ENCODE measurements at places on chromosomes 2 and 18.

DNA sequence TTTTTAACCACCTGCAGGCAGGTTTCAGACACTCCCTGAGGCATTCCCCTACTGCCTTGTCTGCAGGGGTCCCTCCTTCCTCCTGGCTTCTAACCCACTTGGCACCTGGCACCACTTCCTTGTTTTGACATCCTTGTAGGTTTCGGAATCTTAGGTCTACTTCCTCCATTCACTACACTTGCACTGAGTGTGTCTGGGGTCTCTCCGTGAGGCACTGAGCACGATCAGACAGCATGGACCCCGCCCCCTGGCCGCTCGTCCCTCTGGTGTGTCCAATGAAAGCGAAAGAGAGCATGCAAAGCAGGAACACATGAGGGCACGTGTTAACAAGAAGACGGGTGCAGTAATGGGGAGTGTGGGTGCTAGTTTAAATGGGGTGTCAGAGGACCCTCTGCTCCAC, 63.8 kb downstream of the HAUS1 start:
- no peak for DNase-seq

DNA sequence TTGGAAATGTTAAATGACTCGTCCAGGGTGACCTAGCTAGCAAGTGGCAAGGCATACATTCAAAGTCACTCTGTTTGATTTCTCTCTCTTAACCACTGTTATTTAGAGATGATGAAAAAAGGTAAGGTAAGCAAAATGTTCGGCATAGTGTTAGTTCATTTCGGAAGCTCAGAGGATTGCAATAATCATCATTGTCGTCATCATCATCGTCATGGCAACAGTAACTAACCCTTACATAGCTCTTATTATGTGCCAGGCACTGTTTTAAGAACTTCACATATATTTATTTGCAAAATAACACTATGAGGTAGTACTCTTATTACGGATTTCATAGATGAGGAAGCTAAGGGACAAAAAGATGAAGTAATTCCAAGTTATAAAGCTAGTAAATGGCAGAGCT, 292.7 kb upstream of the CXCR4 start:
- no peak for DNase-seq

DNA sequence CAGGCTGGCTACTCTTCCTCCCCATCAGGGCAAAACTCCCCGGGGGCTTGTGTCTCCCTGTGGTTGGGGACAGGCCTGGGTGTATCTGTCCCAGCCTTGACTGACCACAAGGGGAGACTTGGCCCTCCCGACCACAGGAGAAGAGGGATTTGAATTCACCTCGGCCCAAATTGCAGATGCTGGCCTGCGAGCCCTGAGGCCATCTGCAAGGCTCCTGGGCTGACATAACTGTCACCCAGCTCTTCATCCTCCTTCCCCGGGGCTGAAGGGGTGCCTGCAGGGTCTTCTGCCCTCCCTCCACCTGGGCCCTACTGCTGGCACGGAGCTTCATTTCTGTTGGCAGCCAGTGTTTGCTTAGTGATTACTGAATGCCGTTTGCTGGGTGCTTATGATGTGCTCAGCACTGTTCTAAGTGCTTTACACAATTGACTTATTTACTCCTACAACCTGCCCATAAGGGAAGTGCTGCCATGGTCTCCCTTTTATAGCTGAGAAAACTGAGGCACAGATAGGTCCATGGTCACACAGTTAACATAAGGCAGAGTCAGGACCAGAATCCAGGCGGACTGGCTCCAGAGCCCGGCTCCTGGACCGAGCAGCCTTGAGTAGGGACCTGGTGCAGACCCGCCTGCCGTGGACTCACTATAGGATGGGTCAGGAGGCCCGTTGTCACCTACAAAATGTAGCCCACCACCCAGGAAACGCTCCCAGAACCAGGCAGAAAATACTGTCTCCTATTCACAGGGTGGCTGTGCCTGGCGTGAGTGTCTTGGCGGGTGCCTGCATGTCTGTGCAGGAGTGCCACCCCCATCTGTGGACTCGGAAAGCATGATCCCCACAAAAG, 18.9 kb downstream of the STEAP3 start:
- DNase-seq, result no peak

DNA sequence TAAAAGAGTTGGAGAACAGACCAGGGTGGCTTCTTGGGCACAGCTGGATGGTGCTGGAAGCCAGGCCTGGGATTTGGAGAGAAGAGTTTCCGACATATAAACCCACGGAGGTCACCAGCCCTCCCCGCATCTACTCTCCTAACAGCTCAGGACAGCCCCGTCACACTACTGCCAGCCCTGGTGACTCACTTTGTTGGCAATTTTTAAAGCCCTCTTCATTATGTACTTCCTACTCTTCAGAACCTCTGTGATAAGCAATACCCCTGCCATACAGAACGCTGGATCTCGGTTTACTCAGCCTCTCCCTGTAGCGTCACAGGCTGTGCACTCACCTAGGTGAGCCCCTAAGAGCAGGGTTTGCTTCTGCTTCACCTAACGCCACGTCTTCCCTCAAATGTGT, 48.1 kb downstream of the ID2 start:
- no peak for DNase-seq

DNA sequence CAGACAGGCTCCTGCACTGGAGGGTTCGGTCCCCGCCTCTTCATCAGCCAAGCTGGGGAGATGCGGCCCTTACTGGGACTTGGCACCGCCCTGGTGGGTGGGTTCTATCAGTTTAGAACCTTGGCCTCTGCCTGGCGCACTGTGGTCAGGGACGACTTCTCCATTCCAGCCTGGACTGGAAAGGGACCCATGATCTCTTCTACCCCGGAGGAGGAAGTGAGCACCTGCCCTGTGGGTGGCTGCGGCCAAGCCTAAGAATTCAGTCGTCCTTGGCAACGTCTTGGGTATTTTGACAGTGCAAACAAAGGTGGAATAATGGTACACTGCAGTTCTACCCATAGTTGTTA, 106.9 kb upstream of the CD302 start:
- DNase-seq, result no peak

DNA sequence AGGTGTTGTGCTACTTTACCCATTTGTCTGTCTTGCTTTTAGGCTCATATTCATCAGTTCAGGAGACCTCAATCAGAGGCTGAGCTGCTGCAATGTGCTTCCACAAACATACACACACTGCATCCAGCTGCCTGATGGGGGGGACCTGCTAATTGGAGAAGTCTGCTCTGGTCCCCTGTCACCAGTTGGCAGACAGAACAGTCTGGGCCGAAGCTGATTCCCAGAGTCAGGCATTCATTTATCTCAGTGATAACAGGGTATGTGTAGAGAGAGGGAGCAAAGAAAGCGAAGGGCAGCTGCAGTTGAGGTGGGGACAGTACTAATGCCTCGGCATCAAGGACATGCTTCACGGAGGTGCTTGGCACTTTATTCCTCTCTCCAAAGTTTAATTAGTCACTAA, 584.3 kb upstream of the PIK3C3 start:
- no peak for DNase-seq

- DNase-seq, result no peak
Measured at GRCh38 chr2:10775021-10775780, 37.4 kb downstream of the PDIA6 start.

GRCh38 chr2:38432820-38433606, 55.9 kb upstream of the ATL2 start:
- no peak for DNase-seq

GRCh38 chr2:134573724-134574123, 145.1 kb downstream of the TMEM163 start:
- no peak for DNase-seq

GRCh38 chr2:174846941-174847938, 83.0 kb upstream of the CHRNA1 start:
- DNase-seq, result no peak

DNA sequence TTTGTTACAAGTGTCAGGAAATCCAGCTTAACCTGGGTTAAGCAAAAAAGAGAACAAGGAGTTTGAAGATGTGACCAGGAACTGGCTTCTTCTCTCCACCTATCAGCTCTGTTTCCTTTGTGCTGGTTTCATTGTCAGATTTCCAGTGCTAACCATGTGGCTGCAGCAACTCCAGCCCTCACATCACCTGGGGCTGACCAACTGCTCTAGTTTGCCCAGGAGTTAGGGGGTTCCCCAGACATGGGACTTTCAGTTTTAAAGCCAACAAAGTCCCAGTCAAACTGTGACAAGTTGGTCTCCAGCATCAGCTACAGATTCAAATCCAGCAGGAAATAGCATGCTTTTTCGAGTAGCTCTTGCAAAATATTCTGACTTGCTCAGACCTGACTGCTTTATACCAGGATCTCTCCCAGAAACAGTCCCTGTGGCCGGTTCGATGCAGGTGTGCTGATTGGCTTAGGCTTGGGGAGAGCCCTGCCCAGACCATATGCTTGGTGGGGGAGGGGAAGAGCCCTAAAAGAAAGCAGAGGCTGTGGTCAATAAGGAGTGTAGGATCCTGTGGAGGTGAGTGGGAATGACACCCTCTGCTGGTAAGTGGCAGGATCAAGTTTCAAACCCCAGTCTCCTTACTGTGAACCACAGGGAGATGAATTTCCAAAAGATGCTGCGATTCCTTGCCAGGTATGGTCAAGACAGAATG, 49.5 kb downstream of the KCNE4 start:
- no peak for DNase-seq

- no peak for DNase-seq
Measured at GRCh38 chr2:231597014-231597611, 4.4 kb downstream of the TEX44 start.

GRCh38 chr2:44055664-44056063, 59.9 kb upstream of the LRPPRC start:
- no peak for DNase-seq

DNA sequence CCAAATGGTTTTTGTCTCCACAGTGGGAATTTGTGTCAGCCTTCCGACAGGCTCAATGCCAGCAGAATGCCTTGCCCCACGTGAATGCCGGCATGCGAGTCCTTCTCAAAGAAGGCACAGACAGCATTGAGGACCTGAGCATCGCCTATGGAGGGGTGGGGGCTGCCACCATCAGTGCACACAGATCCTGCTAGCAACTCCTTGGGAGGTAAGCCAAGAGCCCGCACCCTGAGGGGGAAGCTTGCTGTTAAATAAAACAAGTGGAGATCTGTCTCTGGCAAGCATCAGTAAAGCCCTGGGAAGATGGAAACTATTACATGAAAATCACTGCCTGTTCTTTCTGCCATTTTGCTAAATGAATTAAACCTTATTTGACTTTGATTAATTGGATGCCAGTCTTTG, 67.5 kb upstream of the BZW1 start:
- DNase-seq, result no peak

DNA sequence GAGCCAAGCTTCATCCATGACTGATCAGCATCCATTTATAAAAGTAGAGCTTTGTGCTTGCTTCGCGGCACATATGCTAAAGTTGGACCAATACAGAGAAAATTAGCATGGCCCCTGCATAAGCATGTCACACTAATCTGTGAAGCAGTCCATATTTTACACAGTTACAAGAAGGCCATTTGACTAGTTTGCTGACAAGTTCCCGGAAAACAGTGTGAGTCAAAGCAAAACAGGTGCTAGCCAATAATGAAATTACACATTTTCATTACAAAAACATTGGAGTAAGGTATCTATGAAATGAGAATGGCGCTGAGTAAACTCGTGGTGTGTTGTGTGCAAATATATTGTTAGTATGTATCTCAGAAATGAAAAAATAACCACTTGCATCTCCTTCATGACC, 4.7 kb downstream of the ANKRD62 start:
- no peak for DNase-seq

GRCh38 chr18:46756559-46757201, at the start of gene ST8SIA5:
ST8SIA5 (minus strand) TSS chr18:46757053; CDS start chr18:46756508, 545 bp downstream.
- DNase-seq, result no peak

GRCh38 chr18:10047237-10047636, 133.4 kb downstream of the VAPA start:
- DNase-seq, result no peak

DNA sequence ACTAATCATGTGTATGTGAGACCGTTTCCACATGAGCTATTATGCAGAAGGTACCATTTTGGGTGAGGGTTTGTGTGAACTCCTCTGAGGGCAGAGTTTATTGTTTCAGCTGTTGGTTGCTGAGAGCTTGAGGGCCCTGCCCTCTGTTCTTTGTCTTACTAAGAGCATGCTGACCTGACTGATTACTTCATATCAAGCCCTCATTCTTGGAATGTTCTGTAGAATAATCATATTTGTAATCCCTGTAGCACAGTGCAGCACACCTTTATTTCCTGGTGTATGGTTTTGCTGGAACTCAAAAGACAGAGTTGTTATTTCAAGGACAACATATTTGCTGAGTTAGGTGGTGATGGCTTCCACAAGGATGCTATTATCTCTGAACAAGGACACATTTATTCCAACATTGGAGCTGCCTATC, 118.5 kb downstream of the GALNT3 start:
- no peak for DNase-seq

- DNase-seq, result no peak
Measured at GRCh38 chr2:54613386-54613785, 110.1 kb upstream of the EML6 start.

Measured in activated T-helper 1 cell treated with anti-CD3 and anti-CD28 coated beads, Interleukin-2, amount 50 U/mL, for 16 hours (primary cell).